NCI-H2029 treated with DMSO at 0.1 percent for 48 hours (cell line): ENCODE measurements at places on chromosomes 1 and 21.

- DNase-seq = no peak
These were observed 121.7 kb downstream of the SIPA1L2 start for GRCh38 chr1:232508130-232508701.

GRCh38 chr1:223659711-223660110 lies 5.8 kb downstream of the CAPN8 start:
- DNase-seq = no peak

- no peak for DNase-seq
These were observed 35.1 kb downstream of the ZNF281 start for GRCh38 chr1:200374569-200375295.

DNA sequence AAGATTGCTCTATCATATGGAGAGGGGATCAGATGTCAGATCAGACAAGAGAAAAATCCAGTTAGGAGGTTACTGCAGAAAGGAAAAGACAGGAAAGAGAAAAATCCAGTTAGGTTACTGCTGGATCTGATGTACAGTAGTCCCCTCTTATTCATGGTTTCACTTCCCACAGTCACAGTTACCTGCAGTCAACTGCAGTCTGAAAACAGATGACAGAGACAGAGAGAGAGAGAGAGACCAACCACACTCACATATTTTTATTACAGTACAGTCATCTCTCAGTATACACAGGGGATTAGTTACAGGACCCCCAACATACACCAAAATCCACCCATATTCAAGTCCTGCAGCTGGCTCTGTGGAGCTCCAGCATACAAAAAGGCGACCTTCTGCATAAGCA lies 29.3 kb downstream of the NUP133 start:
- DNase-seq = no peak

GRCh38 chr1:91502672-91503184 lies 2.1 kb downstream of the CDC7 start:
- no peak for DNase-seq

DNA sequence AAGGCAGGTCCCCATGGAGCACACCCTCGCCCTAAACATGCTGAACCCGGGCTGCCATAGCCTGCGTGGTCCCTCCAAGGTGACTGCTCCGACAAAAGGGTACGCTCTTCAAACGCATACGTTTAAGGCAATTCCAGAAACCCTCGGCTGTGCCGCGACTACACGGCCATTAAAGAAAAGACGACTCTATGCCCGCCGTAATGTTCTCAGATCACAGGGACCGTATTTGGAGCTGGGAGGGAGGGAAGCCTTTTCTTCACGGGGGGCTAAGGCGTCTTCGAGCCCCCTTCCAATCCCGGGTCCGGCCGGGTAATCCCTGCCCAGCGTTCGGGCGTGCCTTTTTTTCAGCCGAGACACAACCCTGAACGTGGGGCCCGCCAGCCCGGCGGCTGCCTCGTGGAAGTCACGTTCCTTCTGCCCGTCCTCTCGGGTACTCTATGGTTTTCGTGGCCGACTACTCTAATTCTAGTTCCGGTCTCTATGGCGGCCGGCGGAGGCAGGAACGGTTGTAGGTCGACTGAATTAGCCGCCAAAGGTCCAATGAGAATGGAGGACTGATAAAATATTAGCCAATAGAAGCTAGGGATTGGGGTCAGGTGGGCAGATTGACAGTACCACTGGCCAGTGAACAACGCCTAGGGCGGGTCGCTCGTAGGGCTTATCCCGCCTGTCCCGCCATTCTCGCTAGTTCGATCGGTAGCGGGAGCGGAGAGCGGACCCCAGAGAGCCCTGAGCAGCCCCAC lies at the start of gene YBX1:
Gene YBX1, plus strand, starts transcription at position 678 of the 743 bp plus-strand sequence. CDS start 148 bp downstream, outside the sequence.
- peak; percentile 100 for DNase-seq

DNA sequence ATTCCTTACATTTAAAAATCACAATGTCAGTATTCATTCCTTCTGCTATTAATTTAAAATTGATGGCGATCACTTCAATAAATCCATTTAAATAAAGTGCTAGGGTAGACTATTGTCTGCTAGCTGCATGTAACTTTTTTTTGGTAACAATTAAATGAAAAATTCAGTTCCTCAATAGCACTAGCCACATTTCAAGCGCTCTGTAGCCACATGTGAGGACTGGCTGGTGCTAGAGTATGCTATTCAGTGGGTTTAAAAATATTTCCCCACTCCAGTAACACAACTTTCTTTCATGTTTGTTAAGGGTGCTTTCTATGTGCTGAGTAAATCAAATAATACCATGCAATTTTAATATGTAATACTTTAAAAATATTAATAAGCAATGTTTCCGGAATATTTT lies 108.2 kb downstream of the LTN1 start:
- no peak for DNase-seq

- no peak for DNase-seq
These were observed 49.7 kb downstream of the RASSF5 start for GRCh38 chr1:206556750-206557635.

GRCh38 chr1:162873671-162874666 lies 13.0 kb upstream of the CCDC190 start:
- peak; percentile 24 for DNase-seq

GRCh38 chr1:172875892-172876291 lies 174.8 kb downstream of the TNFSF18 start:
- no peak for DNase-seq

DNA sequence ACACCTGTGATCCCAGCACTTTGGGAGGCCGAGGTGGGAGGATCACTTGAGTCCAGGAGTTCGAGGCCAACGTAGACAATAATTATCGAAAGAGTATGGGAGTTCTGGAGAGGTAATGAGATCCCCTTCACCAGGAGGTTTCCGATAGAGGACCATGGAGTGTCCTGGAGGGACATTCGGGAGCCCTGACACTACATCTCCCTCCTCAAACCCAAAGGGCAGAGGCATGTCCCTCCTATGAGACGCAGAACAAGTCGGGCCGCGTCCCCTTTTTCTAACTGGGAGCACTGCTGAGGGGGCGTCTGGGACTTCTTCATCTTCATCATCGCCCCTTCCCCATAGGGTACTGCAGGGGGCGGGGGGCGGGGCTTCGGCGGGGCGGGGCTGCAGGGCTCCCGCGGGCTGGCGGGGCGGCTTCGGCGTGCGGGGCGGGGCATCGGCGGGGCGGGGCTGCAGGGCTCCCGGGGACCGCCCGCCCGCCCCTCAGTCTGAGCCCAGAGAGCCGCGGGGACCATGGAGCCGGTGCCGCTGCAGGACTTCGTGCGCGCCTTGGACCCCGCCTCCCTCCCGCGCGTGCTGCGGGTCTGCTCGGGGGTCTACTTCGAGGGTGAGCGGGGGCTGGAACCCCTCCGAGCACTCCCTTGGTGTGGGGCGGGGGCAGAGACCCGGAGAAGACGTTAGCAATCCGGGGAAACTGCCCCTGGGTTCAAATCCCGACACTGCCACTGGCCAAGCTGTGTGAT lies at the start of gene THEMIS2:
Gene THEMIS2, plus strand, starts transcription at position 486 of the 743 bp plus-strand sequence. Its CDS starts 28 bp downstream, at position 514.
- DNase-seq = no peak

DNA sequence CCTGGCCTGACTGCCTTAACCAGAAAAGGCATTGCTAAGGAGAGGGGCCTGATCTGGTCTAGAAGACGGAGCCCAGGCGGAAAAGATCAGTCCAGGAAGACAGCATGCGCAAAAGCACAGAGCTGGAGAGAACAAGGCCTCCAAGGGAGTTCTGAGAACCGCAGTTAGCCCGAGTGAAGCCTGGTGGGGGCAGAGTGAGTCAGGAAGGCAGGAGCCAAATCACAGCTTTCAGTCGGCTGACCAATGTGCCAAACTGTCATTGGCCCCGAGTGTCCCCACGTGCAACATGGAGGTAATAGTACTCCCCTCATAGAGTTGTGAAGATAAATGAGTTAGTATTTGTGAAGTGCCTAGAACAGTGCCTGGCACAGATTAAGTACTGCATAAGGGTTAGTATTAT lies 1.2 kb upstream of the TSPAN2 start:
- DNase-seq = no peak

GRCh38 chr1:107432108-107432507 lies 291.3 kb downstream of the NTNG1 start:
- DNase-seq = no peak

DNA sequence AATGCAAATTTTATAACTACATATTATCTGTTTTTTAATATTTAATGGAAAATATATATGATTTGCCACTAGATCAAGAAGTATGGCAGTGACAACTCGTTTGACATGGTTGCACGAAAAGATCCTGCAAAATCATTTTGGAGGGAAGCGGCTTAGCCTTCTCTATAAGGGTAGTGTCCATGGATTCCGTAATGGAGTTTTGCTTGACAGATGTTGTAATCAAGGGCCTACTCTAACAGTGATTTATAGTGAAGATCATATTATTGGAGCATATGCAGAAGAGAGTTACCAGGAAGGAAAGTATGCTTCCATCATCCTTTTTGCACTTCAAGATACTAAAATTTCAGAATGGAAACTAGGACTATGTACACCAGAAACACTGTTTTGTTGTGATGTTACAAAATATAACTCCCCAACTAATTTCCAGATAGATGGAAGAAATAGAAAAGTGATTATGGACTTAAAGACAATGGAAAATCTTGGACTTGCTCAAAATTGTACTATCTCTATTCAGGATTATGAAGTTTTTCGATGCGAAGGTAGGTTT lies 556 bp downstream of the IFI44 start:
- DNase-seq = no peak

DNA sequence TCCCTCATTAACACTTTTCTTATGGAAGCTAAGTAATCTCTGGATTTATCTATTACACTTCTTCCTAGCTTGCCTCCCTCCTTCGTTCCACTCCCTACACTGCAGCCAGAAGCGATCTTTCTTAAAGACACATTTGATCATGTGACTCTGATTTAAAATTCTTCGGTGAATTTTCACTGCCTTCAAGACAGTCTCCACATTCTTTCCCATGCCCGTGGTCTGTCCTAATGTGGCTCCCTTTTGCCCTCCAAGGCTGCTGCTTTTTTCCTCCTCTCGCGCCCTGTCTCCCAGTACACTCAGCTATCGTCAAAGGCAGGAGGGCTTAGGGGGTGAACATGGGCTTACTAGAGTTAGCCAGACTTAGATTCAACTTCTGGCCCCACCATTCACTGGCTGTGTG lies 64.4 kb downstream of the SDCCAG8 start:
- no peak for DNase-seq

DNA sequence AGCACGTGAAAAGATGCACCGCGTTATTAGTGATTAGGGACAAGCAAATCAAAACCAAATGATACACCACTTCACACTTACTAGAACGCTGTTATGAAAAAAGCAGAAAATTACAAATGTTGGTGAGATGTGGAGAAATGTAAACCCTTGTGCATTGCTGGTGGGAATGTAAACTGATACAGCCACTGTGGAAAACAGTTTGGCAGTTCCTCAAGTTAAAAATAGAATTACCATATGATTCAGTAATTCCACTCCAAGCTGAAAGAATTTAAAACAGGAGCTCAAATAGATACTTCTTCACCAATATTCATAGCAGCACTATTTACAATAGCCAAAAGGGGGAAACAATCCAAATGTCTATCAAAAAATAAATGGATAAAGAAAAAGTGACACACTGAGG lies 10.3 kb upstream of the EVI5 start:
- no peak for DNase-seq

- no peak for DNase-seq
These were observed 388.5 kb downstream of the OMA1 start for GRCh38 chr1:58158016-58158415.

DNA sequence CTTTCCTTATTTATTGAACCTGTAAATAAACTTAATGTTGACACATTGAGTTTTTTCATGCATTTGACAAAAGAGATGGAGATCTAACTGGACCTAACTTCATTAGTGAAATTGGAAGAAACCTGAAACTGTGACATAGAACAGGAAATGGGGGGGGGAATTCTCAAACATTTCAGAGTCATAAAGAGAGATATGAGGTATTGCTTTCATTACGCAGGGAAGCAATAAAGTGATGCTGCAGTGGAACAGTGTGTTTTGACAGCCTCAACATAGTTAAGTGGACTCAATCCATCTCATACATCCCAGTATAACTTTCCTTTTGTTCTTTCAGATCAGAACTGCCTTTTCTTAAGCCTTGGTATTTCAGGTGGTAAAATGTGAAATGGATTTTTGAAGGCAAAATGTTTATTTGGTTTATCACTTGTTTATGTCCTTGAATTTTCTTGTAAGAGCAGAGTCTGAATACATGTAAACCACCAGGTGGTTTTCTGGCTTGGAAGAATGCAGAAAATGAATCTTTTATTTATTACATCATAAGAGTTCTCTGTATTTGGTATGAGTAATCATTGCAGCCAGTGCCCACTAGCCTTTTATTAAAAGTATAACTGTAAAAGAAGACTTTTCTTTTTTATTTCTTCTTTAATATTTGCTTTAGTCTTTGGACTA lies 132.5 kb downstream of the ZNF326 start:
- DNase-seq = no peak

DNA sequence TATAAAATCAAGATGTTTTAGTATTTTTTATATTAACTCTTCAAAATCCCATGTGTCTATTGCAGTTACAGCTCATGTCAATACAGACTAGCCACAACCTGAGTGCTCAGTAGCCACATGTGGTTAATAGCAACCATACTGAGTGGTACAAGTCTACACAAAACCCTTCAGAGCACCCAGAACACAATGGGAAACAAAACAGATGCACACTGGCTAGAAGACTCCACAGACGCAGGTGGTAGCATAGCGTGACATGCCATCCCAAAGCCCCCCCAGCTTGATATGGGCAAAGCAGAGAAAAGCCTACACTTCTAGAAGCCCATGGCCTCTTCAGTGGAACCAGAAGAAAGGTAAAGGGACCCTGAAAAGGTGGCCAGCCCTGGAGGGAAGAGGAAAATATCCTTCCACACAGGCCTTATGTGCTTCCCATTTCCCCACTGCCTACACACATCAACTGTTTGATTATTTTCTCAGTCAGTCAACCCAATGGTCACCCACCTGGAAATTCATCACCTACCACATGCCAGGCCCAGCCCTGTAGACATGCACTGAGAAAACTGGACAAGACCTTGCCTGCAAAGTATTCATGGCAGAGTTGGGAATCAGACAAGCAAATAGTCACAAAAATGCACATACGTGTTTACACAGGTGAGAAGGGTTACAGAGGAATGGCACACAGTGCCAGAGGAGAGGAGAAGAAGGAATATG lies 175.0 kb downstream of the VAV3 start:
- no peak for DNase-seq

GRCh38 chr1:82449506-82450057 lies 648.8 kb downstream of the ADGRL2 start:
- DNase-seq = no peak
